HFFc6 (cell line): ENCODE measurements at places on chromosomes 4 and X. TPM values are rescaled to one million over a fixed set of nuclear protein-coding genes. Genes with fewer than 3 reads are reported as not detected.

The BEX5 gene
- total RNA-seq, result not detected in 3 replicates

The KCNIP4 gene
- total RNA-seq, result not detected in 3 replicates

The FAM47A gene
- total RNA-seq, result not detected in 3 replicates

The RAI2 gene
- total RNA-seq, result not detected in 3 replicates

The MAGEB1 gene
- not detected in 3 replicates for total RNA-seq

The PIR gene
- 3.7 to 7.4 TPM (median 7.3 TPM) in 3 replicates for total RNA-seq

The RNF150 gene
- total RNA-seq, result 17.8 and 22.5 TPM in 2 replicates

The TCEAL6 gene
- not detected in 3 replicates for total RNA-seq

The GLRA2 gene
- total RNA-seq, result not detected in 2 replicates

The TSPAN5 gene
- total RNA-seq, result 60.4 to 73.4 TPM (median 64.1 TPM) in 3 replicates

The NDST3 gene
- not detected in 3 replicates for total RNA-seq

The NXF2B gene
- total RNA-seq, result not detected in 3 replicates

The STK26 gene
- 1.2 to 15.1 TPM (median 1.8 TPM) in 3 replicates for total RNA-seq
